ENCODE measurements at places on chromosomes 4 and X. TPM values are rescaled to one million over a fixed set of nuclear protein-coding genes. Genes with fewer than 3 reads are reported as not detected.

DNA sequence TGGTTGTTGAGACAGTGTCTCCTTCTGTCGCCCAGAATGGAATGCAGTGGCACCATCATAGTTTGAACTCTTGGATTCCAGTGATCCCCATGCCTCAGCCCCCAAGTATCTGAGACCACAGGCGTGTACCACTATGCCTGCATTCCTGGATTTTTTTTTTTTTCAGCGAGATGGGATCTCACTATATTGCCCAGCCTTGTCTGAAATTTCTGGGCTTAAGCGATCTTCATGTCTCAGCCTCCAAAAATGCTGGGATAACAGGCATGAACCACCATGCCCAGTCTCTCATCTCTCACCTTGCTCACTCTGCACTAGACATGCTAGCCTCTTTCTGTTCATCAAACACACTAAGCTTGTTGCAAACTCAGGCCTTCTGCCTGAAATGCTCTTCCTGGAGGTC is 104.1 kb downstream of the UBE2K start:
- DNase-seq = no peak

- DNase-seq = no peak
These were observed 73.2 kb downstream of the SORBS2 start for GRCh38 chr4:185738820-185739219.

- DNase-seq = no peak
These were observed 158.3 kb upstream of the AADAT start for GRCh38 chr4:170248029-170248428.

DNA sequence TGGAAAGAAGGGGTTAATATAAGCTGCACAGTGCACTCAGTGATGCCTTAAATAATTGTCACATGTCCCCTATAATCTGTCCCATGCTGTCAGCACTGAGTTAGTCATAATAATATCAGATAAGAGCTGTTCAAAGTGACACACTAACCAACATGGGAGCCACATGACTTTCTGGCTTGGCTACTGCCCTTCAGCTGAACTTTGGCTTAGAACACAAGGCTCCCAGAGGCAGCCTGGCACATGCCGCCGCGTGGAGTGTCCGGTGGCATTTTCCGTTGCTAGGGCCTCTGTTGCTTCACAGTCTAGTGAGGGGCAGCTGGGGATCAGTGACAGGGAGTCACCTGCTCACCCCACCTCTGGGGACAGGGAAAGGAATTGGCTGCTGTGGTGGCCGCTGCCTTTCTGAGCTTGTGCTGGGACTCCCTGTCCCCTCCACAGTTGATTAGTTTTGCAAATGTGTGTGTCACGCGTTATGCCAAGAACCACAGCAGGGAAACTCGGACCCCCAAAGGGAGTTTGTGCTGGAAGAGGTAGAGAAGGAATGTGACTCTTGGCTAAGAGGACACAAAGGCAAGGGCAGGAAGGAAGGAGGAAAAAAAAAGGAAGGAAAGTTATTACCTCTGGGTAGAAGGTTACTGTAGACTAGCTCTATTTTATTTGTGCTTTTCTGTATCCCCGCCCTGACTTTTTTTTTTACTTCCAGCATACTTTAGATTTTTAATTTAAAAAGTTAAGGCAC is 41.1 kb upstream of the PPARGC1A start:
- DNase-seq = peak; percentile 95

- no peak for DNase-seq
These were observed 197.6 kb upstream of the FAM9B start for GRCh38 chrX:9231491-9231890.

GRCh38 chrX:68693481-68694434 is 46.3 kb downstream of the STARD8 start:
- peak; percentile 1 for DNase-seq

GRCh38 chr4:37951461-37952352 is 8.5 kb upstream of the PTTG2 start:
- DNase-seq = no peak

GRCh38 chr4:75080888-75081287 is 148.0 kb downstream of the PARM1 start:
- DNase-seq = no peak

- no peak for DNase-seq
These were observed 1679.2 kb upstream of the TENM3 start for GRCh38 chr4:180564026-180564425.

- DNase-seq = no peak
These were observed 109.6 kb downstream of the PPP3CA start for GRCh38 chr4:101237773-101238172.

DNA sequence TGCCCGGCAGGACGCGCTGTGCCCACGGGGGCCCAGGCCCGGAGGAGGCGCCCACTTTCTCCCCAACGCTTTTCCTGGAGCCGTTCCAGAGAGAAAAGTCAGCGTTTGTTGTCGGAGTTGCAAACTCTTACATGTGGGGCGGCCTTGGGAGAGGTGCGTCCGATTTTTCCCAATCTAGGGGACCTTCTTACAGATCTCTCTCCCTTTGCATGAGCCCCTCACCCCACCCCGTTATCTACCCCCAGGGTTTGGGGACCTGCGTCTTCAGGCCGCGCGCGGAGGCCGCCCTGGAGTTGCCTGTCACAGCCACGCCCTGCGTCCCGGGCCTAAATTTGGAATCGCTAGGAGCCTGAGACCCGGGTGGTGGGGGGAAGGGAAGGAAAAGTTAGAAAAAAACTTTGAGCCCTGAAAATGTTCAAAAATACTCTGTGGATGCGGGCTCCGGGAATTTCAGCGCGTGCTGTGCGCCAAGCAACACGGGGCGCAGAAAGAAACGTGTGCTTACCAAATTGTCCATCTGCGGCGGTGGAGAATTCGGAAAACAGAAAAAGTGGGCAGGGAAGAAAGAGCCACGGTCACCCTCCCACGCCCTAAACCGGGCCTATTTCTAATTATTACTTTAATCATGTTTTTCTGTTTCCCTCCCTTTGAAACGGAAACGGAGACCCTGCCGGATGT is 587 bp downstream of the CD99 start:
- peak; percentile 37 for DNase-seq

DNA sequence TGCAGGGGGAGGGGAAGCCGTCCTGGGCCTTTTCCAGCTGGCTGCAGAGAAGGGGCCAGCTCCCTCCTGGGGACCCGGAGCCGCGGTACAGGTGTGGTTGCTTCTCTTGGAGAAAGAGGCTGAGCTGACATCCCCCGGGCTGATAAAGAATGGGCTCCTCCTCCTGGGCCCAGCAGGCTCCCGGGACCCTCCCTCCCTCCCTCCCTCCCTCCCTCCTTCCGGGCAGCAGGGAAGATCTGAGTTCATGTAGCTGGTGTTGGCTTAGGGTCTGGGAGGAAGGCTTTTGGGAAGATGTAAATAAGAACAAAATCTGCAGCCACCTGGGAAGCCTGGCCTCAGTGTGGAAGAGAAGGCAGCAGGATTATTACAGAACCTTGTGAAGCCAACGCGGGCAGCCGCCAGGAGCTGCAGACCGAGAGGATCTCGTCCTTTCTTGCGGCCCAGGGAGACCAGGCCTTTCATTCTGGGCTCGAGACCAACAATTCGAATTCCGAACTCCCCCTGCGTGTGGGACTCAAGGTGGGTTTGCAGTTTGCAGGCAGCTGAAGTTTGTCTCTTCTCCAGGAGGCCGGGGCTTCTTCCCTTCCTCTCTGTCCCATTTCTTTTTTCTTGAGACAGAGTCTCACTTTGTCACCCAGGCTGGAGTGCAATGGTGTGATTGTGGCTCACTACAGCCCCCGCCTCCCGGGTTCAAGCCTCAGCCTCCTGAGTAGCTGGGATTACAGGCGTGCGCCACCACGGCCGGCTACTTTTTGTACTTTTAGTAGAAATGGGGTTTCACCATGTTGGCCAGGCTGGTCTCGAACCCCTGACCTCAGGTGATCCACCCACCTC is at the start of gene PLCXD1:
PLCXD1 (plus strand) TSS at position 216 of the 834 bp plus-strand sequence. CDS start 2,807 bp downstream, outside the sequence.
- DNase-seq = peak; percentile 45

DNA sequence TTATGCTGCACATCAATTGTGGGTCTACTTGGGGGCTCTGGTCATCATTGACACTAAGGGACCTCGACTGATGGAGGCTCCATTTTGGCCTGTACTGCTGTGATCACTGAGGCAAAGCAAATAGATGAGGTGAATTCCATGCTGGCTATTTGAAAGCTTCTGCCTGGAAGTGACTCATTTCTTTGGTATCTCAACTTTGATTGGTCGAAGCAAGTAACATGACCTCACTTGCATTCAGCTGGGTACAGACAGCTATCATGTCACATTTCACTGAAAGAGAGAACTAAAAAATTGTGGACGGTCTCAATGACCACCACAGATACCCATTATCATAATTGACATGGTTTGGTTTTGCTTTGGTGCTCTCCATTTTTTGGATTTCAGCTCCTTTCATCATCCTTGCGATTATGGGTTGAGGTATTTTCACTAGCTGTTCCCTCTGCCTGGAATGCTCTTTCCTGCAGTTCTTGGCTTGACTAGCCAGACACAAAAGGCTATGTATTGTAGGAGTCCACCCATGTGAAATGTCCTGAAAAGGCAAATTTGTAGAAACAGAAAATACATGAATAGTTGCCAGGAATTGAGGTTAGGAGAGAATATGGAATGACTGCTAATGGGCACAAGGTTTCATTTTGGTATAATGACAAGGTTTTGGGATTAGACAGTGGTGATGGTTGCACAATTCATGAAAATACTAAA is 369.2 kb upstream of the LCORL start:
- DNase-seq = peak; percentile 2

- DNase-seq = no peak
These were observed 16.1 kb downstream of the NSG1 start for GRCh38 chr4:4402966-4403365.

- no peak for DNase-seq
These were observed 454.7 kb downstream of the PPP4R3C start for GRCh38 chrX:27008486-27008885.

GRCh38 chrX:42079968-42080367 is 156.6 kb upstream of the CASK start:
- no peak for DNase-seq

DNA sequence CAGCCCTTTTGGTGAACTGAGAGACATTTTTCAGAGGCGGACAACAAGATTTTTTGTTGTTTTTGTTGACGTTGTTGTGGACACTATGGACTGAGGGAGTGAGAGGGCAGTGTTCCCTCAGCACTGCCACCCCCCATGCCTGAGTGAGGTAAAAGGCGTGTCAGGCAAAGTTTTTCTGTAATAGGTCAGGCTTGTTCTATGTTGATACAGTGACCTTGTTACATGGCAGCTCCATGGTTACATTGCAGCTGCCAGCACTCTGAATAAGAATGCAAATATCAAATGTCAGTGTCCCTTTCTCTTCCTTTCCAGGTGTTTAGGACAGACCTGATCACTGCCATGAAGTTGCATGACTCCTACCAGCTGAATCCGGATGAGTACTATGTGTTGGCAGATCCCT is 36.6 kb downstream of the JADE1 start:
- DNase-seq = no peak

- DNase-seq = no peak
These were observed 9.8 kb downstream of the DGKQ start for GRCh38 chr4:963276-964225.

- DNase-seq = peak; percentile 88
These were observed 1414.7 kb upstream of the TENM3 start for GRCh38 chr4:180828455-180829018.

DNA sequence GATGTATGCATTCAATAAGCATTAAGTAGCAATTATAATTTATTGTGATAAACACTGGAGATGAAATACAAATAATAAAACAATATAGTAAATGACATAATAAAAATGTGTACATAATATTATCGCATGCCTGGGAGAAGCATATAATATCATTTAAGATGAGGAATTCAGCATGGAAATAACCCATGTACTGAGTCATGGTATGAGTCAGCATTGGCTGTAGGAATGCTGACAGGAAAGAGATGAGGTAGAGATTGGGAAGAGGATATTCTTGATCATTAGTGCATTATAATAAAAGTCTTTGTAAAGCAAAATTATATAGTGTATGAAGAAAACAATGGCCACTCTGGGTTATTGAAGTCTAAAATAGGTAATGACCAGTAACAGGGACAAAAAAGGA is 82.8 kb downstream of the MAGEB10 start:
- peak; percentile 55 for DNase-seq

- DNase-seq = peak; percentile 56
These were observed 113.7 kb upstream of the NEXMIF start for GRCh38 chrX:75038925-75039324.

- DNase-seq = no peak
These were observed 30.1 kb upstream of the NUP54 start for GRCh38 chr4:76178296-76178695.

DNA sequence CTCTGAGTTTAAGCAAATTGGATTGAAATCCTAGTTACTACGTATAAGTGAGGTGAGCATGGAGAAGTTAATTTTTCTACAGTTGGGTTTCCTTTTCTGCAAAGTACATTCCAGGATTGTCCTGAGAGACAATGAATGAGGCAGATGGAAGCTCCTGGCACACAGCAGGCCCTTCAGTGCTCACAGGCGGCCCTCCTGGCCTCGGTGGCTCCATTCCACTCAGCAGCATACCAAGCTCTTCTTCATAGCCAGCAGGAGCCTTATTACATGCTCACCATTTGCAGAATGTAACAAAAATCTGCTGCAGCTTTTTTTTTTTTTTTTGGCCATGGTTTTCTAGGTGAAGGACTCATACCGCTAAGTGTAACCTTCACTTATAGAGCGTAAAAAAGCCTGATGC is 113.2 kb upstream of the FAM9B start:
- DNase-seq = no peak

GRCh38 chr4:54439831-54440243 is 210.7 kb downstream of the PDGFRA start:
- peak; percentile 70 for DNase-seq

GRCh38 chr4:178056996-178057395 is 614.8 kb upstream of the AGA start:
- DNase-seq = no peak

DNA sequence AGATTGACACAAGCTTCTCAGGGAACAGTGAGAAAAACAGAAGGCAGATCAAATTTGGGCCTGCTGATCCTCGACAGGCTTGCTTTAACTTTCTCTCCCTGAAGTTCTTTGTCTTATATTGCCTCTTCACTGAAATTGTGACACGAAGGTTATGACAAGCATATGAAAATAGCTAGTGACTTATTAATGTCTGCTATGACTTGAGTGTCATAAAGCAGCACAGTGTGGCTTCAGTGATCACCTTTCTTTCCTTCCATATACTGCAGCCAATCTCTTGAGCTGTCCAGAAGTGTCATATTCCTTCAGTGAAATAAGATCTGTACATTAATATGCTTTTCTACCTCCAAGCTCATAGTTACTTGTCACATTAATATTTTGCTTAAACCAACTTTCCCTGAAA is 870.2 kb downstream of the C4orf33 start:
- DNase-seq = no peak

Gene EPHA5
- total RNA-seq = 6.0 TPM

Gene TMEM156
- total RNA-seq = not detected

Gene VCX3A
- total RNA-seq = 0.21 TPM

Gene UGT2B11
- not detected for total RNA-seq

Gene PCSK1N
- total RNA-seq = 35.2 TPM

Gene BMP3
- total RNA-seq = not detected

Gene RP2
- total RNA-seq = 11.8 TPM

Measured in SK-MEL-5 (cell line).